ENCODE measurements at places on chromosomes 2 and 18.

DNA sequence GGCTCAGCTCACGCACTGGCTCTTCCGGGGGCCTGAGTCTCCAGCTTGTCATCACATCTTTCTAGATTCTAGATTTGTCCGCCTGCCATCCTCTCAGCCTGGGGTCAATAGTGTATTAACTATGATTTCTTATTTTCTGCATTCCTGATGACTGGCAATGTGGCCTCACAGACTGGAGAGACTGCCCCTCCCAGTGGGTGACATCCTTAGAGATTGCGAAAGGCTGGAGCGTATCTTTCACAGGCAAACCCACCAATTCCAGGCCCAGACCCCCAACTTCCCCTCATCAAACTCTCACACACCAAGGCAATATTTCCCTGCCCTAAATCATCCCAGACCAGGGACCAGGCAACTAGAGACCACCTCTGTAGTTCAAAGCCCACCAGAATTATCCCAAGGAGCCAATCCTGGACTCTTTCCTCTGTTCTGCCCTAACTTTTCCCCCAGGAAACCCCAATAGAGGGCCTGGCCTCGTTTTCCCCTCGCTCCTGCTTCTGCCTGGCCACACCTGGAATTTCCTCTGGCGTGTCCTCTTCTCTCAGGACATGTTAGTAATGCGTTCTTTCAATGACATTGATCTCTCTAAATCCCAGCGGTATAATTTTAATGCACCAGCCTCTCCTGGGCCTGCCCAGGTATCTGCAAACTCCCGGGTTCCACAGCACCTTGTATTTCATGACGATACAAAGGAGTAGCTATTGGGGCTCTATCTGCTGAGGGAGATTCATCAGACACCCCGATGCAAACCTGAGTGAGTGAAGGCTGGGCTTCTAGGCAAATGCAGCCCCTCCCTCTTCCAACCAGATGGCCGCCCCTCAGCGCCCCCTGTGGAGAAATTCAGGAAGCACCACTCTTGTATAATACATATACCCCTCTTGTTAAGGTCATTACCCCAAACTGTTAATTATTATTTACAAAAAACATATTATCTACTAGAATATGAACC is 2.4 kb upstream of the KCNF1 start:
- no peak for DNase-seq

GRCh38 chr2:200702044-200702443 is 109.7 kb upstream of the BZW1 start:
- no peak for DNase-seq

- DNase-seq = no peak
Measured at GRCh38 chr2:164146441-164146840, 410.6 kb upstream of the FIGN start.

DNA sequence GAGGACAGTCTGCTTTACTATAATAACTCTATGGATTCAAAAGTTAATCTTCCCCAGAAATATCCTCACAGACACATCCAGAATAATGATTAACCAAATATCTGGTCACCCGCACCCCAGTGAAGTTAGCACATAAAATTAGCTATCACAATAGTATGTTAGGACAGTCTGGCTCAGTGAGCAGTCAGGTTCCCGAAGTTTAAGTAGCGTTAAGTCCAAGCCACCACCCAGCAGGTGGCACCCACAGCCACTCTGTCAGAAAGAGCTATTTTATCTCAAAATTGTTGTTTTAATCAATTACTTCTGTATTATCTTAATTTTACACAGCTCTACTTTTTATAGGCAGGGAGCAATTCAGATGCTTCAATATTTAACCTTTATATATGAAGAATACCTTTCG is 537.5 kb downstream of the MBD2 start:
- no peak for DNase-seq

DNA sequence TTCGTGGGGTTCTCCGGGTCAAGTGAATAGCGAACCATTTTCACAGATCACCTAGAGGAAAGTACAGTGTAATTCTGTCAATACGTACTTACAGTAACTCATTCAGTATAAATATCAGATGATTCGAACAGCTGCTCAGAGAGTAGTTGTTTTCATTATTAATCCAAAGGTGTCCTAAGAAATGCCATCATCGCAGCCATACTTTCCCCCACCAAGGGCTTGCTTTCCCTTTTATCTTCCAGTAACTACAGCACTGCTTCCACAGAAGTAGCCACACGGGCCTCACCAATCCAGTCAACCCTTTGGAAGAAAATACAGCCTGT is 4.5 kb upstream of the C18orf32 start:
- no peak for DNase-seq

Measured in left lobe of liver (tissue), 2 donors.